ENCODE measurements at places on chromosomes 16 and 17.

DNA sequence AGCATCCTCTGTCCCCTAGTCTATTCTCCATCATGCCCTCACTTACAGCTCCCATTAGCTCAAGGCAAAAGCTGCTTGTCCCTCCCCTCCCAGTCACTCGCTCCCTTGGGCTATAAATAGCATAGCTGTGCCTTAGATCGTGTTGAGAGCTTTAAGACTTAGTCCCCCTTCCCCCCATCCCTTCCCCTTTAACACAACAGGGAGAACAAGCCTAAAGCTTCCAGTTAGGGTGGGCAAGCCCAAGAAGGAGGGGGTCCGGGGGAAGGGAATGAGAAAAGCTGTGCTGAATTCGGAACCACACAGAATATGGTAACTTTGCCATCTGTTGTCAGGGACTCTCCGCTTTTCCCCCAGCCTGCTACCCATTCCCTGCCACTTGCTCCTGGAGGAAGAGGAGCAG lies 4.9 kb upstream of the HIGD1B start:
- DNase-seq: no peak

- no peak for DNase-seq
Measured at GRCh38 chr16:51719376-51719775, 568.3 kb upstream of the SALL1 start.

DNA sequence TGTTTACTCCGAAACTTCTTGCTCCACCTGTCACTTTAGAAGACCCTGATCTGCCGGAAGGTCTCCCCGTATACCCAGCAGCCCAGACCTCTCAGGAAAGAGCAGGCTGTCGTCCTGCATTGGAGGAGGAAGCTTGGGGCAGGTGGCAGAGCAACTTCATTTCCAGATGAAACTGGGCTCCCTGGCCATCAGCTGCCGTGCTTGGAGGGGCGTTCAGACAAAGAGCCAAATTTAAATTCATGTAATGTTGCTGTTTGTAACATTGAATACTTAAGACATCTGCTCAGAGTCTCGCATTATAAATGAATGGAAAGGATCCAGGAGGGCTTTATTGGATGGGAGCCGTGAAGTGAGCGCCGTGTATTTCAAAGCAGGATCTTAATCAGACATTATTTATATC lies 628.5 kb downstream of the MAF start:
- DNase-seq: no peak

- DNase-seq: no peak
Measured at GRCh38 chr17:80868022-80868609, 123.5 kb upstream of the CHMP6 start.

DNA sequence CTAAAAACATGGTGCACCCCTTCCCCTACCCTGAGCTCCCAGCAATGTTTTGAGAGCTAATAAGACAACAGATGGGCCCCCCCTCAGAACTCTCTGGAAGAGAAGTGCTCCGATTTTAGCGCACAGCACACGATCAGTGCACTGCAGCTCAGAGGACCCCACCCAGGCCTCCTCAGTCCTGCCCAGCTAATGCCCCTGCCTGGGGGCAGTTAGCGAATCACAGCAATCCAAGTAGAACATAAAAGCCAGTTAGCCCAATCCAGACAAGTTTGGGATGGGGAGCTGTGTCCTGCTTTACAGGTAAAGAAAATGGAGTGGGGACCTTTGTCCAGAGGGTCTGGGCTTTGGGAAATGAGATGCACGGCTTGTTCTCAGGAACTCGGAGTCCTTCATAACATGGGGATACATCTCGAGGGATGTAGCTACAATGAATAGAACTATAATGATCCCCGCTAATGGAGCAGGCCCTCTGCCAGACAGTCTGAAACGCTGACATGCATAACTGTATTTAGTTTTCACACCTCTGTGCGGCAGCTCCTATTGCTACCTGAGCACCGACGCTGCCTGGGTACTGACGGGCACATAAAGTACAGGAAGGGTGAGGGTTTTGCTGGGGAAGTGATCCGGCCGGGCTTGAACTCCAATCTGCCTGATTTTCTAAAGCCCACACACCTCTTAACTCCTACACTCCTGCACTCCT lies 29.7 kb upstream of the CDC42EP4 start:
- DNase-seq: no peak

GRCh38 chr16:35398180-35398579 lies 1938.8 kb downstream of the TP53TG3F start:
- no peak for DNase-seq

- no peak for DNase-seq
Measured at GRCh38 chr17:21388066-21388465, 11.9 kb downstream of the KCNJ12 start.

GRCh38 chr16:2770057-2770951 lies 6.8 kb downstream of the ELOB start:
- peak; percentile 40 for DNase-seq

DNA sequence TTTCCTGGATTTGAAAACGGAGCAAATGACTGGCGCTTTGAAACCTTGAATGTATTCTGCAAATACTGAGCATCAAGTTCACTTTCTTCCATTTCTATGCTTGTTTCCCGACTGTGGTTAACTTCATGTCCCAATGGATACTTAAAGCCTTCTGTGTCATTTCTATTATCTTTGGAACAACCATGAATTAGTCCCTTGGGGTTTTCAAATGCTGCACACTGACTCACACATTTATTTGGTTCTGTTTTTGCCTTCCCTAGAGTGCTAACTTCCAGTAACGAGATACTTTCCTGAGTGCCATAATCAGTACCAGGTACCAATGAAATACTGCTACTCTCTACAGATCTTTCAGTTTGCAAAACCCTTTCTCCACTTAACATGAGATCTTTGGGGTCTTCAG lies 32.3 kb downstream of the BRCA1 start:
- no peak for DNase-seq

- no peak for DNase-seq
Measured at GRCh38 chr16:89375021-89375420, 115.3 kb downstream of the ANKRD11 start.

DNA sequence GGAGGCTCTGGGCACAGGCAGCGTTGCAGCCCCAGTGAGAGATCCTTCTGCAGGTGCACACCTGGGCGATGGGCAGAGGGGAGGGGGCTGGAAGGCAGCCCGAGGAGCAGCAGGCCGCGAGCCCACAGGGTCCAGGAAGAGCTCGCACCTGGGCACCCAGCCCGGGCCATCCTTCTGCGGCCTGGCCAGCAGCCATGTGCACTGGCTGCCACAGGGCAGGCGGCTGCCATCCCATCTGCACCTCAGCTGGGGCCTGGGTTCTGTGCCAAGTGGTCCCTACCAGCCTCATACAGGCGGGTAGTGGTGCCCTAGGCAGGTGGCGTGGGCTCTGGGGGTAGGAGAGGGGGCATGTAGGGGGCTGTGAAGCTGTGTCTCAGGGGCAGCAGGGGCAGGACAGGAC lies 197.2 kb downstream of the RBFOX3 start:
- DNase-seq: no peak

DNA sequence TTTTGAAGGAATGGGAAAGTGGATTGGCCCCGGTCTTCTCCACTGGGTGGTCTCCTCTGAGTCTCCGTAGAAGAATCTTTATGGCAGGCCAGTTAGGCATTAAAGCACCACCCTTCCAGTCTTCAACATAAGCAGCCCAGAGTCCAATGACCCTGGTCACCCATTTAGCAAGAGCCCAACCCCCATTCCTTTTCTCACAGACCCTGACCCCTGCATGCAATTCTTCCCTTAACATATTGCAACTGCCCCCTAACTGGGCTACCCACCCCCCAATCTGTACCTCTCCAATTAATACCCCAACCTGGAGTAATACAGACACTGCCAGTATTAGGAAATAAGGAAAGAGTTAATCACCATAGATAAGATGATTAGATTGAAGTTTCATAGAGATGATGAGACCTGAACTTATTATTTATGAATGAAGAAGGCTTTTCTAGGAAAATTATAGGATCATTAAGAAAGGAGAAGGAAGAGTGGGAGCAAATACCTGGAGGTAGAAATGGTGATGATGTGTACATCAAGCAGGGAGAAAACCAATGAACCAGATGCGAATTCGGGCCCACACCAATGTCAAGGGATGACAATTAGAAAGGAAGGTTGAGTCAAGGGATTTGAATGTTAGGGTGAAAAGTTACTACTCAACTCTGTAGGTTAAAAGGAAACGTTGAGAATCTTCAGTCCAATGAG lies 2.4 kb downstream of the CCL2 start:
- DNase-seq: no peak

DNA sequence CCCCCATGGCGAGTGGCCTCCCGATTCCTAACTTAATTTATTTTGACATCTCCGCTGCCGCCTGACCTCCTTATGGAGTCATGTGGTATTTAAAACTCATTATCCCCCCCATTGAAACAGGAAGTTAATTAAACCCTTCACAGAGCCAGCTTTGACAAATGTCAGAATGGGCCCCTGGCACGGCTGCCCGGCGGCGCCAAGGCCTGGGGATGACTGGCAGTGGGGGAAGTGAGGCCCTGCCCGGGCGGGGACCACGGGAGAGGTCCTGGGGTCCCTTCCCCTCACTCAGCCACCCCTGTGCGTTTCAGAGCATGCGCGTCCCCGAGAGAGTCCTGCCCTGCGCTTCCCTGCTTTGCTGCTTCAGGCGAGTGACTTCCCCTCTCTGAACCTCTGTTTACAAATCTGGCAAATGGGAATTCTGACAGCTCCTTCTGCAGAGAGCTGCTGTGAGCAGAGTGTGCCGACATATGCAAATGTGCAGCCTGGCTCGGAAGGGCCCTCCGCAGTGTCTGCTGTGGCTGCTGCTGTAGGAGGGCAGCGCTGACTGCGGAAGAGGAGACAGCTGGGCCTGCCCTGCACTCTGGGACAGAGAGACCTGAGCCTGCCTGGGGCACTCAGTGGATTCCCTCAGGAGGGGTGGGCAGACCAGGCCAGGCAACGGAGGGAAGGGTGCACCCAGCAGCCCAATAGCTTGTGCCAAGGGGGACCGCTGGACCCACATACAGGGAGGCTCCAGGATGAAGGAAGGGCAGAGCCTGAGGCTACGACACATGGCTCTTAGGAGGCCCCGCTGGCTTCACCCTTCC lies 4.4 kb upstream of the ZFPM1 start:
- no peak for DNase-seq

- peak; percentile 77 for DNase-seq
Measured at GRCh38 chr17:76556765-76557367, 17.0 kb downstream of the PRCD start.

DNA sequence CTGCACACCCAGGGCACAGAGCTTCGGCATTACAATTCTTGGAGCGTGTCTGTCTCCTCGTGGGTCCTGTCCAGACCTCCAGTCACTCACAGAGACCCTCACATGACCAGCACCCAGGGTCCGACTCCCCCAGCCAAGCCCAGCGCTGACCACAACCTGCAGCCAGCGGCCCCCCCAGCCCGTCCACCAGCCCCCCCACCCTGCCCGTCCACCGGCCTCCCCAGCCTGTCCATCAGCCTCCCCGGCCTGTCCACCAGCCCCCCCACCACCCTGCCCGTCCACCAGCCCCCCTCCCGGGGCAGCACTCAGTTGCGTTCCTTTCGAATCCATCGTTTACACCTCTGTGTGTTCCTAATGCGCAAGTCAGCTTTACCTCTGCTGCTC lies 5.8 kb downstream of the SECTM1 start:
- no peak for DNase-seq

GRCh38 chr16:68900009-68900408 lies 56.7 kb downstream of the TANGO6 start:
- no peak for DNase-seq

GRCh38 chr17:6721744-6722143 lies 8.6 kb upstream of the SLC13A5 start:
- DNase-seq: no peak

- DNase-seq: peak; percentile 40
Measured at GRCh38 chr17:7867881-7868329, 10.1 kb downstream of the CYB5D1 start.

- DNase-seq: peak; percentile 41
Measured at GRCh38 chr16:1525871-1526607, 7.4 kb upstream of the TMEM204 start.

DNA sequence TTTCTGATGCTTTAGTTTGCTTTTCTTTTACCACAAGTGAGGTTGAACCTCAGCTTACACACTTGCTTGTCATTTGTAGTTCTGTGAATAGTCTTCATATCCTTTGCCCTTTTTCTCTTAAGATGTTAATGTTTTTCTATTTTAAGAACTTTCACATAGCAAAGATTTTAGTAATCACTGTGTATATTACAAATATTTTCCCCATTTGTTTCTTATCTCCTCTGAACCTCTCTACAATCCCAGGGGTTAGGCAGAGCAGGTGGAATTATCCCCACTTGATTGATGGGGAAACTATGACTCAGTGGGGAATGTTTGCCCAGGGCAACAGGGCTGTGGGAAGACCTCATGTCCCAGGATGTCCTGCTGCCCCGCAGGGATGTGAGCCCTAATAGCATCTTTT lies 11.7 kb upstream of the MYH3 start:
- no peak for DNase-seq

GRCh38 chr17:74148446-74148845 lies 55.0 kb upstream of the RPL38 start:
- DNase-seq: no peak

DNA sequence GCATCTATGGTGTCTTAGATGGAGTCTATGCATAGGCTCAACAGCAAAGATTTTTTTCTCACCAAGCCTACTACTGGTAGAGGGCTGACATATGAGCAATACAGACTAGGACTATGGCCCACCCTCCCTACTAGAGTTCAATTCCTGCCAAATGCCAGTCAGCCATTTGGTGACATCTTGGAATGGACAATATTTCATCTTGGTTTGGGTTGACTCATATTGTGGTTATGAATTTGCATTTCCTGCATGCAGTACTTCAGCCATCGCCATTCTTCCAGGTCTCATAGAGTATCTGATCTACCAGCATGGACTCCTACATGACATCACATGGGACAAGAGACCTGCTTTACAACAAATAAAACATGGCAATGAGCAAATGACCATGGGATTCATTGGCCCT lies 778.1 kb upstream of the SOX9 start:
- no peak for DNase-seq

DNA sequence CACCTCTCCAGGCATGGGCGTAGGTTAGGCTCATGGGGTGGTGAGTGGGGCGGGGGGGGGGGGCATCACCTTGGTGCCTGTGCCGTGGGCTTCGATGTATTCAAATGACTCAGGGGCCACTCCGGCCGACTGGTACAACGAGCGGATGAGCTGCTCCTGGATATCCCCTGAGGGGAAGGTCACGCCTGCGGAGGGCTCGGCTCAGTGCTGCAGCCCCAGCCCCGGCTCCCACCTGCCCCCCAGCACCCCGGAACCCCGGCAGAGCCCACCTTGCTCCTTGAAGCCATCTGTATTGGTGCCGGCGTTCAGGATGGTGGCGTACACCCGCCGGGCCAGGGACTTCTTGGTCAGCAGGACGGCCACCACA lies 5.4 kb downstream of the FASN start:
- no peak for DNase-seq

- peak; percentile 80 for DNase-seq
Measured at GRCh38 chr17:64133546-64134215, 3.7 kb upstream of the ERN1 start.

GRCh38 chr16:720447-720989 lies 428 bp upstream of the ANTKMT start:
- peak; percentile 43 for DNase-seq

GRCh38 chr17:76071531-76072147 lies 678 bp downstream of the SRP68 start:
- DNase-seq: peak; percentile 39

DNA sequence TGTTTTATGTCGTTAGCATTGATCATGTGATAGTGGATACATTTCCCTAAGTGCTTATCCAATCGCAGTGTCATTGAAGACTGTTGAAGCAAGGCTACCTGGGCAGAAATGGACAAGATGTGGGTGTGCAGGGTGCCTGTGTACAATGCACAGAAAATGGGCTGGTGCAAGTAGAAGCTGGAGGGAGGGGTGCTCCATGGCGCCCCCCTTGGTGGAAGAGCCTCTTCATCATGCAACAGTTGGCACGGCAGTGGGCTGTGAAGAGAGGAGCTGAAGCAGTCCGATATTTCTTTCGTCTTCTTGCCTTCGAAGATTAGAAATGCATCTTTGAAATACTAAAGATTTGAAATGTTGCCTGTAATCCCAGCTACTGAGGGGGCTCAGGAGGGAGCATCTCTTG lies 100.5 kb downstream of the PLCG2 start:
- no peak for DNase-seq

Data from CD4-positive, alpha-beta T cell treated with Interleukin-17A for 1 hour (primary cell).